ENCODE measurements at places on chromosomes 5 and 9.

DNA sequence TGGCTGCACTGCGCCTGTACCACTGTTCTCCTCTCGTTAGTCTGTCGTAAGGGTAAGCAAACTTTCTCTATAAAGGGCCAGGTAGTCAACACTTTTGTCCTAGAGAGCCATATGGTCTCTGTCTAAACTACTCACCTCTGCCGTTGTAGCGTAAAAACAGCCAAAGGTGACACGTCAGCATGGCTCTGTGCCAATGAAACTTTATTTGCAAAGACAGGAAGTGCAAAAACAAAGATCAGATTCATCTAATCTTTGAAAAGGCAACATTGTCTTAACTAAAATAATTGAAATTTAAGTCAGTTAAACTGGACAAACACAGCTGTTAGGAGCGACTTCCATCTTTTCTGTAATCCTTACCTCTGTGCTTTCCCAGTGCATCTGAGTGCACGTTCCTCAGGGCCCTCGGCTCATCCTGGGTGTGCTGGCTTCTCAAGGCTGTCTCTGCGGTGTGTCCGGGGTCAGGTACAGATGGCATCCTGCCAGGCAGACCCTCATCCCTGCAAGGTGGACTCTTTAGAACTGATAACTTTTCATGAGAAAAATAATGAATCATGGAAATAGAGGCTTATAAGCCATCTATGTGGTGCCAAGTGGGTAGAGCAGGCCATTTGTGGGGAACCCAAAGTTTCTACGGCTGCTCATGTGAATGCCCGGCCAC lies 35.2 kb upstream of the IRX4 start:
- DNase-seq = no peak

DNA sequence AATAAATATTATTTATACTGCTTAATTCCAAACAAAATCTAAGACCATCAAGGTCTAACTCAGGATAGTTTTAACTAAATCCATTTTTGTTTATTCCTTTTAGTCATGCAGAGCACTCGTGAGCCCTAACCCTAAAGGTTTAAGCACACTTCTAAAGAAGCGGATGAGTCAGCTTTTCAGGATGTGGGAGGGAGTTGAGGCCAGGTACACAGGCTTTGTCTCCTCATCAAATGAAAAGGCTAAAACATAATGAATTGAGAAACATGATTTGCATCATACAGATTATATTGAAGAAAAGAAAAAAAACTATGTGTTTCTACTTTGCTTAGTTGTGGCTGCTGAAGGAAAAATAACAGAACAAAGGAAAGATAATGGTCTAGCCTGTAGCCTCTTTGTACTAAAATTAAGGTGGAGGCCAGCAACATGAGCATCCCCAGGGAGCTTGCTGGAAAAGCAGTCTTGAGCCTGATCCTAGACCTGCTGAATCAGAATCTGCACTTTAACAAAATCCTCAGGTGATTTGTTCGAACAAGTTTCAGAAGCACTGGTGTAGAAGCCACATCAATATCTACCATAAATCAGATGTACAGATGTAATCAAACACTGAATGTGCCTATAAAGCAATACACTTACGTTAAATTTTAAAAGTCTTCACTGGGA lies 21.1 kb upstream of the ISCA1 start:
- no peak for DNase-seq

DNA sequence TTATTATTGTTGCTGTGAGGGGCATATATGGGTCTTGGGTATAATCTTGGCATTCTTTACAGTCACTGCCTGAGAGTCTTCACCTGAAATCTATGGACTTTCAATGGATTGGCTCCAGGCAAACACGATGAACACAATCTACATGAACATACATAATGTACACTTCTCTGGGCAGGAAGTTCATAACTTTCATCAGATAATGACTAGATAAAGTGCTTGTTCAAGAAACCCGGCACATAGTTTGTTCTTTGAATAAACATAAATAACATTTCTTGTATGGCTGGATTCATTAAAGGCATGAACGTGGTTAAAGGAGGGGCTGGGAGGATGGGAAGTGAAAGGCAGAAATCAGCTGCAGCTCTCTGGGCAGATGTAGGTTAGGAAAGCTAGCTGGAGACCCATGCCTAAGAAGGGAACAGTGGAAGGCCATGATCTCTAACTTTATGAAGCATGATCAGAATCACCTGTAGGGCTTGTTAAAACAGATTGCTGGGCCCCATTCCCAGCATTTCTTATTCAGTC lies 306.9 kb upstream of the EFNA5 start:
- DNase-seq = no peak

GRCh38 chr5:180026320-180026719 lies 45.2 kb downstream of the RNF130 start:
- DNase-seq = peak; percentile 57

DNA sequence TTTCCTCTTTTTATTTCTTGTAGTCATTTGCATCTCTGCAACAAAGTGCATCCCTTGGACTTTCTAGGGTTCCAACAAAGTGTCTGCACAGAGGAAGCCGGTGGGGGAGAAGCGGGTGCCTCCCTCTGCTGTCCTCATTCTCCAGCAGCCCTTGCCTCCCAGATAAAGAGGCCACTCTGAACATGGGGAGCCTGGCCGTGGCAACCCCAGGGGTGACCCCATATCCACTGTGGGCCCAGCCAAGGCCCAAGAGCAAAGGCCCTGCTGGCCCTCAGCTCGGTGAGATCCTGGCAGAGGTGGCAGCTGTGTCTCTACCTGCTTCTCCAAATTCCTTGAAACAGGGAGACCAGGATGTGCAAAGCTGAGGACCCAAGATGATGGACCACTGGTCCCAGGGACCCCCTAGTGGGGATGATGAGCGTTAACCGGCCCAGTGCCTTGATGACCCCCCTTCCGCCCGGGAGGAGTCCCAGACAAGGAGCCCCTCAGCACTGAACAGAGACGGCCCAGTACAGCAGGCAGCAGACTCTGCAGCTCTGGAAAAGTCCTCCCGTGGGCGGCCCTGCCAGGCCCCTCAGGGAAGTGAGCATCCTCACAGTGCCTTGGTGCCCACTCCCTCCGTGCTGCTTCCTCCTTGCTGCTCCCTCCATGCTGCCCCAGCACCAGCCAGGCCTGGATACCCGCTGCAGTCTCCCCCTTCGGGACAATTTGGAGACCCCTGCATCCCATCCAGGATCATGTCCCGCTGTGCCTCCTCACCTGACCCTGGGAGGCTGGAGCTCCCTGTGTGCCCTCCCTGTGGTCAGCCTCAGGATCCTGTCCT lies 62.5 kb downstream of the MRPL36 start:
- DNase-seq = no peak

GRCh38 chr5:179256328-179257175 lies 88.7 kb downstream of the ADAMTS2 start:
- DNase-seq = no peak

DNA sequence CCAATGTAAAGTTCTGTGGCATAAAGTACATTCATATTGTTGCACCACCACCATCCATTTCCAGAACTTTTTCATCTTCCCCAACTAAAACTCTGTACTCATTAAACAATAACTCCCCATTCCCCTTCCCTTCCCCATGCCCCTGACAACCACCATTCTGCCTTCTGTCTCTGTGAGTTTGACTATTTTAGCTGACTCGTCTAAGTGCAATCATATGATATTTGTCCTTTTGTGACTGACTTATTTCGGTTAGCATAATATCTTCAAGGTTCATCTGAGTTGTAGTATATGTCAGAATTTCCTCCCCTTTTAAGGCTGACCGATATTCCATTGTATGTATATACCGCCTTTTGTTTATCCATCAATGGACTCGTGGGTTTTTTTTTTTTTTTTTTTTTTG lies 29.0 kb upstream of the SMU1 start:
- no peak for DNase-seq

Measured in RPMI7951 (cell line).